NCI-H1436 treated with DMSO at 0.1 percent for 48 hours (cell line): ENCODE measurements at places on chromosomes 7 and 10.

DNA sequence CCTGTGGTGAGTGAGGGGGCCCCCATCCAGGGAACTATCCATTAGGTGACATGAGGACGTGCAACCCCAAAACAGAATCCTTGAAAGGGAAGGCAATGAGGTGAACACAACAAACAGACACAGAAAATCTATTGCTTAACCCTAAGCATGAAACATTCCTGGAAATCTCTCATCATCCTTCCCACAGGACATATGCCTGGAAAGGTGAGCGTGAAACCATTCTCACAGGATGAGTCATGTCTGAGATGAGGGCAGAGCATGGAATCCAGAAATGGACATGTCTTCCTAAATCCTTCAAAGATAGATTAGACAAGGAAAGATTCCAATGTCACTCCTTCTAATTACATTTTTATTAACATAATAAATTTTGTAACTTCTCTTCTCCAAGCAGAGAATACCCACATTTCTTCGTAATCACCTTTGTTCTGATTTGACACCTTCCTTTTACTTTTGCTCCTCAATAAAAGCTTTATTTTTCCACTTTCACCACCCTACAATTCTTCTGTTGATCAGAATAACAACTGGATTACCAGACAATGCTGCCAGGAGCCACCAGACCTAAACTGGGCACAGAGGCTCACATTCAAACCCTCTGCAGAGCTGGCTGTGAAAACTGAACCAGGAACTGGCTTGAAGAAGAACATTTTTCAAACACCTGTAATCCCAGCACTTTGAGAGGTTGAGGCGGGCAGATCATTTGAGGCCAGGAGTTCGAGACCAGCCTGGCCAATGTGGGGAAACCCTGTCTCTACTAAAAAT is 67.2 kb downstream of the COBL start:
- no peak for DNase-seq

DNA sequence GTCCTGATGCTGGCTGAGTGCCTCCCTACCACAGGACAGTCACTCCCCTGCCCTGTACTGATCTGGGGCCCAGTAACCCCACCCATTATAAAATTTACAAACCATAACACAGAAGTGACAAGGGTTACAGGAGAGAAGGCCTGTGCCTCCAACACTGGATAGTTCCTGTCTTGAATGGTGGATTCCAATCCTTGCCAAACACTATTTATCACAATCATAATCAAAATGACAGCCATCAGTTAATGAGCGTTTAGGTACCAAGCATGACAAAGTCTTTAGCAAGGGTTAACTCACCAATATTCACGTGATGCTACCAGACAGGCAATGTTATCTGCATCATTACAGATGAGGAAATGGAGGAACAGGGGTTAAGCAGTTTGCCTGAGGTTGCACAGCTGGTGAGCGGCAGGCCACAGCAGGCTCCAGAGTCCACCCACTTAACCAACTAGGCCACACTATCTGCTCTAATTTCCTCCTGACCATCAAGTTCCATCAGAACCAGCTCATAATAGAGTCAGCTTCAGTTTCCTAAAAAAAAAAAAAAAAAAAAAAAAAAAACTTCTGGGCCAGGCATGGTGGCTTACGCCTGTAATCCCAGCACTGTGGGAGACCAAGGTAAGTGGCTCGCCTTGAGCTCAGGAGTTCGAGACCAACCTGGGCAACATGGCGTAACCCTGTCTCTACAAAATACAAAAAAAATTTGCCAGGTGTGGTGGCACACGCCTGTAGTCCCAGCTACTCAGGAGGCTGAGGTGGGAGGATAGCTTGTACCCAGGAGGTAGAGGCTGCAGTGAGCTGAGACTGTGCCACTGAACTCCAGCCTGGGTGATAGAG is 14.2 kb downstream of the PDLIM1 start:
- no peak for DNase-seq

GRCh38 chr7:21767300-21767900 is 178.3 kb downstream of the CDCA7L start:
- DNase-seq, result peak; percentile 47

- no peak for DNase-seq
Observed at GRCh38 chr10:117271427-117271826, 30.5 kb downstream of the SLC18A2 start.

- DNase-seq, result no peak
Observed at GRCh38 chr7:129376076-129376777, 58.0 kb upstream of the STRIP2 start.

- DNase-seq, result no peak
Observed at GRCh38 chr7:6218329-6218728, 54.1 kb downstream of the CYTH3 start.

- DNase-seq, result no peak
Observed at GRCh38 chr7:36710186-36710791, 14.0 kb downstream of the AOAH start.

DNA sequence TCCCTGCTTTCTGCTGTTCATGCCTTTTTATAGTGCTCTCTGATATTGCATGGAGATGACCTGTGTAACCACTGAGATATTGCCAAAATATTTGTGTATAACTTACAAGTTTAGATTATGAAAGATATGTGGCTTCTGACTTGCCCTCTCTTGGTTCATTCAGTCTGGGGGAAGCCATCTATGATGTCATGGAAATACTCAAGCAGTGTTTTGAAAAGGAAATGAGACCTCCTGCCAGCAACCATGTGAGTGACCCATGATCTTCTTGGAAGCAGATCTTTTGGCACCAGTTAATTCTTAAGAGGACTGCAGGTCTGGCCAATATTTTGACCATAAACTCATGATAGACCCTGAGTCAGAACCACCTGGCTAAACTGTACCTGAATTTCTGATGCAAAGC is 183.0 kb downstream of the THSD7A start:
- no peak for DNase-seq

GRCh38 chr10:102765336-102765735 is 21.6 kb downstream of the WBP1L start:
- no peak for DNase-seq

- no peak for DNase-seq
Observed at GRCh38 chr7:94391726-94392392, 2.8 kb upstream of the COL1A2 start.

DNA sequence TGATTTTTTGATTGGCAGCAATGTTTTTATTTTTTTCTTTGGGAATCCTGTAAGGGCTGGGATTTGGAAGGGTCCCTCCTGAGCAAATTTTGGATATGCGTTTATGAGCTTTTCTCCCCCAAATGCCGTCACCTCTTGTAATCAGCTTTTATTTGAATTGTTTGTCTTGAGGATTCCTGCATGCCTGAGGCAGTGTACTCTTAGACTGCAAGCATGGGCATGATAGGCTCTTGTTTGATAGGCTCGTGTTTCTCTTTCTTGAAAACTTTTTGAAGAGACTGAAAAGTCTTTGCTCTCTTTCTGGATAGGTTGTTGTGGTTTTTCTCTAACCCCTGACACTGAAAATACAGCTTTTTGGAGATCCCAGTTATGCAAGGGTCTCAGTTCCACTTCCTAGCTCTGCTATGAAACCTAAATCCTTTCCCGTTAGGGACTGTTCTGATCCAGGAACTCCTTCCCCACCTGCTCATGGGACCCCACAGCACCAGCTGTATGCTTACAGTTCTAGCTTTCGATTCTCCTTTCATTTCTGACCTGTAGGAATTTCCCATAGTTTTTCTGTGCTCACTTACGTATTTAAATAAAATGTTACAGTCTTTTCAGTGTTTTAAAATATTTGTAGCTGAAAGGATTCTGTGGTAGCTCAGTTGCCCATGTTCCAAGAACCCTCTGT is 17.2 kb downstream of the TSPAN13 start:
- DNase-seq, result no peak

GRCh38 chr7:88311675-88312036 is 5.0 kb upstream of the STEAP4 start:
- DNase-seq, result no peak

DNA sequence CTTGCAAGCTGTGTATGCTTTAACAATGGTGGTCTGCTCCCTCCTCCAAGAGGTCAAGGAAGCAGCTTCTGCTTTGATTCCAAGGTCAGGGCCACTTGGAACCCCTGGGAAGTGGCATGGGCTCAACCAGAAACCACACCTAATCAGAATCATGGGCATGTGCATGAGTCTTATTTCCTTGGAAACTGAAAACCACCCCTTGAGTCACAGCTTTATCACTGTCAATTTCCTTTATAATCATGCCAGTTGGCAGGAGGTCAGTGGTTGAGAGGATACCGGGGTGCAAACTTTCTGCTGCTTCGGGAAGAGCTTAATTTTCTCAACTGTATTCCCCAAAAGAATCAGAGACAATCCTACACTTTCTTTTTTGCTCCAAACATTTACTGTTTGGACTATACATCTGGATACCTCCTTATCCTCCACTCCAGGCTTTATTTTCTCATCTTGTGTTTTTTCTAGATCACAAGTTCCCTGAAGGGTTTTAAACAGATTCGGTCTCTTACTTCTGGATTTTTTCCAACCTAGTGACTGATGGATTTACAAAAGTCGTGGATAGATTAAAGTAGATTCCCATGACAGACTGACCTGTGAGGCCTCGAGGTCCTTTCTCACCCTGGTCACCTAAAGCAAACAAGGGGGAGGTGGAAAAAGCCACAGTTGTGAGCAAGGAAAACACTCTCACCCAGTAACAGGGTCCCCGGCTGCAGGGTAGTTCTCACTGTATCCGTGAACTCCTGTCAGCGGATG is 36.0 kb downstream of the COL17A1 start:
- no peak for DNase-seq

DNA sequence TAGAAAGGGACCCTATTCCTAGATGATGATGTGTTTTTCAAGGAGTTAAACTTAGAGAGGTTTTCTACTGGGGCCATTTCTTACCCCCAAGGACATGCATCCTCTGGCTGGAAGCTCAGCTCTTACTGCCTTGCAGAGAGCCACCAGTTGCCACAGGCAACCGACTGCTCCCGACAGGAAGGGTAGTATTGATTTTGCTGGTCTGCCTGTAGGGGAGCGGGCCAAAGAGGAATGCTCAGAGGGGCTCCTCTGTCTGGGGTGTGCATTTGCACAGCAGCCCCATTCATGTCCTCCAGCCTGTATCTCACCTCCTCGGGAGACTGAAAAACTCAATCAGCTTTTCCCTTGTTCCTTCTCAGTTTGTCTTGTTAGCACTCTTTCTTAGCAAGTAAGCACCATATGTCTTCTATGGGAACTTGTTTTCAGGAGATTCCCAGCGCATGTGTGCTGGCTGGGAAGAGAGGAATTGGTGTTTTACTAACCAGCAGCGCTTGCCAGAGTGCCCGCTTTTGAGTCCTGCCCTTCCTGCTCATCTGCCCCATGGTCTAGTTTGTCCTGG is 739.0 kb upstream of the GALNT17 start:
- DNase-seq, result no peak

DNA sequence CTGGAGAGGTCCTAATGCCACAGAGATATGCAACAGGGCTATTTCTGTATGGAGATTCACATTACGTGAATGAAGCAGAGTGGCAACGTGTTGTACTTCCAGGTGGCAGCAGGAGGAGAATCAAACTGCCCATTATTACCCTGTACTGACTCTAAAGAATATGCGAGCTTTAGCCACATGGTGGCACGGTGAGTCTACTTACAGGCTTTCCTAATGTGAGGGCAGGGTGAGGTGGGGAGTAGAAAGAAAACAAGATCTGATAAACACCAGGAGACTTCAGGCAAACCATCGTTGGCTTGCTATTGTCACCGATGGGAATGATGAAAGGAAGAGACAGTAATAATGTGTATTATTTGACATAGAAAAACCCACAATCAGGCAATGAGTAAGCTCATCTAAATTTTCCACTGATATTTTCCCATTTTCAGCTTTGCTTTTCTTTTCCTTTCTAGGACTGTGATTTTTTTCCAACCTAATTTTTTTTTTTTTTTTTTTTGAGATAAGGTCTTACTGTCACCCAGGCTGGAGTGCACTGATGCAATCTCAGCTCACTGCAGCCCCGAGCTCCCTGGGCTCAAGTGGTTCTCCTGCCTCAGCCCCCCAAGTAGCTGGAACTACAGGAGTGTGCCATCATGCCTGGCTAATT is 164.3 kb downstream of the BTAF1 start:
- DNase-seq, result peak; percentile 51

GRCh38 chr10:125882596-125882995 is 1.5 kb upstream of the DHX32 start:
- DNase-seq, result no peak

DNA sequence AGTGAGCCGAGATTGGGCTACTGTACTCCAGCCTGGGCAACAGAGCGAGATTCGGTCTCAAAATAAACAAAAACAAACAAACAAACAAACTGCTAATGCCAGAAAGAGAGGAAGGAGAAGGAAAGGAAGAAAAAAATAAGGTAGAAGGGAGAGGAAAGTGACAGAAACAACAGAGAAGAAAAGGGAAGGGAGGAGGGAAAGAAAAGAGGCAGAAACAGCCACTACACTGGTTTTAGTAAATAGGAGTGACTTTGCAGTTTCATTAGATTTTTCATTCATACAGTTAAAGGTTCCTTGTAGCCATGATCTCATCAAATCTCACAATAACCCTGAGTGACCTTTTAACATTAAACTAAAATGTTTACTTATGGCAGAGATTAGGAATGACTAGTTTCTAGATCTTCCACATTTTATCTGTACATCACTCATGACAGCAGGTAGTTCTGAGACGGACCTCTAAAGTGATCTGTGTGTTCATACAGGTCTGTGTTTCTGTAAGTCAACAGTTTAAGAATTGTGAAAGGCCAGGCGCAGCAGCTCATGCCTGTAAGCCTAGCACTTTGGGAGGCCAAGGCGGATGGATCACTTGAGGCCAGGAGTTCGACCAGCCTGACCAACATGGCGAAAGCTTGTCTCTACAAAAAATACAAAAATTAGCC is 191.3 kb upstream of the KLF14 start:
- no peak for DNase-seq

DNA sequence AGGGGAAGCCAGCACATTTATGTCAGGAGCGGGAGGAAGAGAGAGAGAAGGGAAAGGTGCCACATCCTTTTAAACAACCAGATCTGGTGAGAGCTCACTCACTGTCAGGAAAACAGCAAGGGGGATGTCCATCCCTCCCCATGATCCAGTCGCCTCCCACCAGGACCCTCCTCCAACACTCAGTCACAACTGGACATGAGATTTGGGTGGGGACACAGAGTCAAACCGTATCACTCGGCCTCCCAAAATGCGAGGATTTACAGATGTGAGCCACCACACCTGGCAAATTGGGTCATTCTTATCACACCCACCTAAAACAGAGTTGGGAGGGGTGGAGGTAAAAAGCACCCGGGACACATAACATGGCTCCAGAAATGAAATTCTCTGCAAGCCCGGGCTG is 41.0 kb downstream of the CARD11 start:
- no peak for DNase-seq

DNA sequence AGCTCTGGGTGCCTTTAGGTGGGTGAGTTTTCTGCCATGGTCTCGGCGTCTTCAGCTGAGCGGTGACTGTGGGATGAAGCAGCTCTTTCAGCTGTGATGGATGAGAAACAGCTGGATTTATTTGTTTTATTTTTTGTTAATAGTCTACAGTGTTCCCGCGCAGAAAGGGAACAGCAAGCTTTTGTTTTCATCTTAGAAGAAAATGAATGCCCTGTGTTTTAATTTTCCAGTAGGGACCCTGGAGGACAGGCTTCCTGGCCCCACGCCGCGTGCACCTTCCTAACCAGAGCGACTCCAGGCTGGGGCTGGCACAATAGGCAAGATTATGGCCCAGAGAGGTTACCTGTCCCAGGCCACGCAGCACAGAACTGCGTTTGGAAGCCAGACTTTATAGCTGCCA is 57.6 kb downstream of the GTF2IRD1 start:
- DNase-seq, result no peak

GRCh38 chr10:36198322-36198721 is 556.2 kb upstream of the FZD8 start:
- DNase-seq, result no peak
